Right lung (tissue), 10 donors: ENCODE measurements at places on chromosomes 7 and 10.
A peak's percentile ranks its signal among the peaks of the same experiment; 100 is the strongest.

GRCh38 chr10:102280397-102281101 is 35.2 kb downstream of the GBF1 start:
- no peak for DNase-seq

GRCh38 chr7:131488361-131488760 is 68.1 kb downstream of the PODXL start:
- DNase-seq, result no peak

- peak; percentile 20 for DNase-seq
Measured at GRCh38 chr10:104029521-104029860, 56.2 kb downstream of the COL17A1 start.

DNA sequence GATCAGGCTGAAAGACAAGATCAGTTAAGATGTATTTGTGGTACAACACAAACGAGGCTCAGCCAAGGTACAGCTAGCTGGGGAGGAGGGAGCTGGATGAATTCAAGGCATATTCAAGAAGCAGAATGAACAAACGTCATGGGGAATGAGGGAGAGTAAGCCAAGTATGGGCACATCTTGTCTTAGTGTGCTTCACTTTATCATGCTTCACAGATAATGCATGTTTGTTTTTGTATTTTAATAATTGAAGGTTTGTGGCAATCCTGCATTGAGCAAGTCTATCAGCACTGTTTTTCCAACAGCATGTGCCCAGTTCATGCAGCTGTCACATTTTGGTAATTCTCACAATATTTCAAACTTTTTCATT is 135.4 kb downstream of the HIBADH start:
- no peak for DNase-seq

DNA sequence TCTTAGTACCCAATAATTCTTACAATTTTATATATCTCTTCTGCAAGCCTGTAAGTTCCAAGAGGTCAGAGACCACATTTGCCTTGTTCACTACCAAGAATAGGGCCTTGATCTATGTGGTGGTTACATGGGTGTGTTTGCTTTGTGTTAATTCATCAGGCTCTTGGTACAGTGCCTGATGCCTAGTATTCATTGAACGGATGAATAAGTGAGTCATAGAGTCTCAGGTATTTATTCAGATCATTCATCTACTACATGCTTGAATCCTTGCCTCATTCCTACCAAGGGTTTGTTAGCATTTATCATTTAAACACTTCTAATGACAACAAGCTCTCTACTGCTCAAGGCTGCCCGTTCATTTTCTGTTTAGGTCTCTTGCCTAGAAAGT is 11.3 kb upstream of the SGPL1 start:
- no peak for DNase-seq

DNA sequence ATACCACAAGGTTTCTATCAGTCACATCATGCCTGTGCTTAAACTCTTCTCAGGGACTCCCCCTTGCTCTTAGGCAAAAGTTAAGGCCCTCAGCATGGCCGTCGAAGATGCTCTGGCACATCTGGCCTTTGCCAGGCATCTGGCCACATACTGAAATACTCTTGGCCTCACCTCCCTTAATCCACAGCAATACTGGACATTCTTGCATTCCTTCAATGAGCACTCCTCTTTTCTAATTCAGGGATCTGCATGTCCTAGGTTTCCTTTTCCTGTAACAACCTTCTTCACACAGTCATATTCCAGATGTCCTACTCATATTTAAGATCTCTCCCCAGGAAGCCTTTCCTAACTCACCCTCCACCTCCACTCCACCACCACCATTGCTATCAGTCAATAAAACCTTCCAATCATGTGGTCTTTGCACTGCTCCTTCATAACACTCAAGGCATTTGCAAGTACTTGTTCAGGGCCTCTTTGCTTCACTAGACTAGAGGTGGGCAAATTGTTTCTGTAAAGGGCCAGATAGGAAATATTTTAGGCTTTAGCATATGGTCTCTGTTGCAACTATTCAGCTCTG is 216.6 kb downstream of the KCNMA1 start:
- DNase-seq, result no peak

- no peak for DNase-seq
Measured at GRCh38 chr7:144820552-144820951, 15.3 kb downstream of the TPK1 start.

DNA sequence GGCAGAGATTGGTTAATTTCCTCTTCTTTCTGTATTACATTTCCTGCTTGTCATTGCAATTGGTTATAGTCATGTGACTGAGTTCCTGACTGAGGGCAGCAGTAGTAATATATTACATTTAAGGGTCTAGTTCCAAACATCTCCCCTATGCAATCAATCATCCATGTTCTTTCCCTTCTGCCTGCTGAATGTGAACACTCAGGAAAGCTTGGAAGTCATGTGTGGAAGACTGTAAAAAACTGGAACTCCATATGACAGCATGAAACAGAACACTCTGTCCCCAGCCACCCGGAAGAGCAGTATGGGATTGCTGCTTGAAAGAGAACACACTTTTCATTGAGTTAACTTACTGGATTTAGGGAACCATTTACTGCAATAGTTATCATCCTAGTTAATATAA is 459.7 kb upstream of the SEMA3A start:
- DNase-seq, result no peak

GRCh38 chr7:82810558-82811259 is 352.0 kb downstream of the PCLO start:
- peak; percentile 29 for DNase-seq

DNA sequence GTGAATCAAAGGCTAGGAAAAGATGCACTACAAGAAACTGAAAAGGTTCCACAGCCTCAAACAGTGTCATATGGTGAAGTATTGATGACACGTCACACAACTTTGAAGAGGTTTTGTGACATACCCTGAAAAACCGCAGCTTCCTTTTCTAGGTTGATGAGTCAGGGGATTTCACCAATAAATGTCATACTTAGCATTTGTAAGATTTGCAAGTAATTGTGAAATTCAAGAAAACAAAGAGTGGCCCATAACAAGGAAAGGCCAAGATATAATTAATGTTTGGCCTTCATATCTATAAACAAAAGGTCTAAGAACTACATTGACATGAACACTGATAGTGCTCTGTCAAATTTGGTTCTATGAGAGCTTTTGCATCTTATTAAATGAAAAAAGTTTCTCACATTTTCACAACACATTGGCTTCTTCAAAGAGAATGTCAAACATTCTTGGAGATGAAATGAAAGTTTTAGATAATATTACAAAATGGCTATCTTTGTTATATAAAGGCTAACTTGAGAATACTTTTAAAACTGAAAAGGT is 62.0 kb upstream of the NAMPT start:
- no peak for DNase-seq
